ENCODE measurements at places on chromosomes 1 and 21.

GRCh38 chr1:231062500-231063270 lies 22.6 kb upstream of the FAM89A start:
- DNase-seq, result no peak

- no peak for DNase-seq
These were observed 83.8 kb downstream of the PLXNA2 start for GRCh38 chr1:208160259-208160819.

GRCh38 chr1:52249831-52250230 lies 107.9 kb downstream of the ZFYVE9 start:
- no peak for DNase-seq

- no peak for DNase-seq
These were observed 20.7 kb upstream of the LAX1 start for GRCh38 chr1:203744075-203744972.

- DNase-seq, result peak; percentile 58
These were observed 57.9 kb downstream of the FHAD1 start for GRCh38 chr1:15304708-15305467.

DNA sequence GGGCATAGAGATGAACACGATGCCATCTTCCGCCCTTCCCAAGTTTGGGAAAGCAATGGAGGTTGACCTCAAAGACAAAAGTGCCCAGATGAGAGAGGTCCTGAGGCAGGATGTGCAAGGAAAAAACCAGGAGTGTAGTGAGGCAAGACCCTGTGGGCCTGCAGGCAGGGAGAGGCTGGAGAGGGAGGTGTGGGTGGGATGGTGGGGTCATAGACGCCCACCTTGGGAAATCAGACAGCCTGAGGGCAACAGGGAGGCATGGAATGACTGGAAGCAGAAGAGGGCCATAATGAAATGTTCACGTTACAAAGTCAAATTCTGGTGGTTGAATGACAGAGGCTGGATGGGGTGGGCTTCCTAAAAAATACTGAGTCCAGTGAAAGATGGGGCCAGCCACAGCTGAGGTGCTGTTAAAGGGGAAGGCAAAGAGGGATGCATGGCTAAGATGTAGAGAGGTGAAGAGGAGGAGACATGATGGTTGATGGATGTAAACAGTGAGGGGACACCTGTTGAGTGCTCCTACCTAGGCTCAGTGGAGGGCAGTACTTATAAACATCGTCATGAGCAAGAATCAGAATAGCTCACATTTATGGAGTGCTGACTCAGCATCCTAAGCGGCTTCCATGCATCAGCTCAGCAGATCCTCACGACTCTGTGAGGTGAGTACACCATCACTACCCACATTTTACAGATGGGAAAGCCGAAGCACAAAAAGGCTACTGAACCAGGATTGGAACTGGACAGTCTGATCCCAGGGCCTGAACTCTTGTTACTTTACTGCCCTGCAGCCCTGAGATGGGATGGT lies 42.0 kb downstream of the GRIK3 start:
- no peak for DNase-seq

GRCh38 chr1:96465441-96465840 lies 256.1 kb upstream of the PTBP2 start:
- no peak for DNase-seq

DNA sequence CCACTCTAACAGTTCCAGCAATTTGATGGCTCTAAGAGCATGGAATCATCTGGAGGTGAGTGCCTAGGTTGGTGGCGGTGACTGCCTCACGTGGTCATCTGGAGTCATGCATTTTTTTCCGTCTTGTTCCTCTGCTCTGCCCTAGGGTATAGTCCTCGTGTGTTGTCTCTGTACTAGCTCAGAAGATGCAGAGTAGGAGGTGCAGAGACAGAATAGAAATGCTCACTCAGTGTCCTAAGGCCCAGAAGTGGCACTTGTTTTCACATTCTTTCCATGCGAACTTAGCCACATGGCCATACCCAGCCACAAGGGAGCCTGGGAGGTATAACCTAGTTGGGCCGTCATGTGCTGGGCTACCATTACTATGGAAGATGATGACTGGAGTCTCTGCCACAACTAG lies 30.3 kb downstream of the DYRK1A start:
- no peak for DNase-seq
